Cerebellar nuclear complex (tissue), 1 donor: ENCODE measurements at places on chromosomes 5 and 9.

DNA sequence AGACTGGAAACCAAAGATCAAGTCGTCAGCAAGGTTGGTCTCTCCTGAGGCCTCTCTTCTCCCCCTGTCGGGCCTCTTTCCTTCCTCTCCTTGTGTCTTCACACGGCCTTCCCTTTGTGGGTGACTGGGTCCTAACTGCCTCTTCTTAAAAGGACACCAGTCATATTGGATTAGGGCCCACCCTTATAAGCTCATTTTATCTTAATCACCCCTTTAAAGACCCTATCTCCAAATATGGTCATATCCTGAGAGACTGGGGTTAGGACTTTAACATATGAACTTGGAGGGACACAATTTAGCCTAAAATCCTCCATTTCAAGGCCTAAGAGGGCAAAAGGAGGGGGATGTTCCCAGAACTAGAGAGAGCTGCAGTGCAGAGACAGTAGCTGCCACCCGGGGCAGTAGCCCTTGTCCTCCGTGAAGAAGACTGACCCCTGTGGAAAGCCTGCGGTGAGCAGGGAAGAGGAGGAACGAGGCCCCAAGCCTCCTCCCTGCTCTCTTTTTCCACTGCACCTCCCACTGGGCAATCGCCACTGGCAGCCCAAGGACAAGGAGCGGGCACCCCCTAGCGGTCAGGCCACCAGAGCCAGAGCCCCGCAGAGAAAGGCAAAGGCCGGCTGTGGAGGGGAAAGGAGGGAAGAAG lies 34.9 kb downstream of the CFAP90 start:
- DNase-seq, result no peak

DNA sequence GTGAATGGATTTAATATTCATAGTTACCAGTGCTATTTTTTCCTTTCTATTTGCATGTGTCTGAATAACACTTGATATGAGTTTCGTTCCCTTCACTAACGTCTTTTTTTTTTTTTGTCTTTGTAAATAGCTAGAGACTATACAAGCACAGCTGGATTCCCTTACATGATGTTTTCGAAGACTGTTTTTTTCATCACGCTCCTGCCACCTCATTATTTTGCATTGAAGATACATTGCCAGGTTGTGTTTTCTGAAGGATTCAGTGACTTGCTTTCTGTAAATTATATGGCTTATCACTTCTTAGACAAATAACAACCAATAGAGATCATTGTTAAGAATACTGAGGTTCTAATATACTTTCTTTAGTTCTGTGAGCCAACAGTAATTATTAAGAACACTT lies 207.5 kb downstream of the COMMD10 start:
- no peak for DNase-seq

DNA sequence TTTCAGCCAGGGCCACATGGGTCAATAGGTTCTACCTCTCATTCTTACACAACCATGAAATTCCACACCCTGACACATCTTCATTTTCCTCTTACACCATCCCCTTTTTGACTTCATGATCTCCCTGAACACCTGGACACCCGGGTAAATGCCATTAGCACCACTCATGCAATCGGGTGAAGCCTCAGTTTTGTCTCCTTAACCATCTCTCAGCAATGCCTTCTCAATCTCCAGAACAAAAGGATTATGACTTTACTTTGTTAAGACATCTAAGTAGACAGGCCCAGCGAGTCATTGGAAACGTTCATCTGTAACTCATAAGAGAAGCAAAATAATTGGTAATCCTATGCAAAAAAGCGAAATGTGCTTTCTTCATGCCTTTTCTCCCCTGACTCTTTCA lies 49.9 kb downstream of the ADAMTS12 start:
- DNase-seq, result no peak

DNA sequence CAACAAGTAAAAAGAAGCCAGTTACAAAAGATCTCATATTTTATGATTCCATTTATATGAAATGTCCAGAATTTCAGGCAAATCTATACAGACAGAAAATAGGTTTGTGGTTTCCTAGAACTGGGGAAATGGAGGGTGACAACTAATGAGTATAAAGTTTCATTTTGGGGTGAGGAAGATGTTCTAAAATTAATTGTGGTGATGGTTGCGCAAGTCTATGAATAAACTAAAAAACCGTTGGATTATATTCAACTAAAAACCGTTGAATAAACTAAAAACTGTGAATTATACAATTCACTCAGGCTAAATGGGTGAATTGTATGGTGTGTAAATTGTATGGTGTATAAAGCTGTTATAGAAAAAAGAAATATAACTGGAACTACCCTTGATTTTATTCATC lies 47.6 kb downstream of the ADAMTS6 start:
- DNase-seq, result no peak

GRCh38 chr9:1005043-1005667 lies 28.7 kb downstream of the DMRT3 start:
- DNase-seq, result no peak

GRCh38 chr5:167049043-167049663 lies 1242.3 kb upstream of the WWC1 start:
- DNase-seq, result no peak

DNA sequence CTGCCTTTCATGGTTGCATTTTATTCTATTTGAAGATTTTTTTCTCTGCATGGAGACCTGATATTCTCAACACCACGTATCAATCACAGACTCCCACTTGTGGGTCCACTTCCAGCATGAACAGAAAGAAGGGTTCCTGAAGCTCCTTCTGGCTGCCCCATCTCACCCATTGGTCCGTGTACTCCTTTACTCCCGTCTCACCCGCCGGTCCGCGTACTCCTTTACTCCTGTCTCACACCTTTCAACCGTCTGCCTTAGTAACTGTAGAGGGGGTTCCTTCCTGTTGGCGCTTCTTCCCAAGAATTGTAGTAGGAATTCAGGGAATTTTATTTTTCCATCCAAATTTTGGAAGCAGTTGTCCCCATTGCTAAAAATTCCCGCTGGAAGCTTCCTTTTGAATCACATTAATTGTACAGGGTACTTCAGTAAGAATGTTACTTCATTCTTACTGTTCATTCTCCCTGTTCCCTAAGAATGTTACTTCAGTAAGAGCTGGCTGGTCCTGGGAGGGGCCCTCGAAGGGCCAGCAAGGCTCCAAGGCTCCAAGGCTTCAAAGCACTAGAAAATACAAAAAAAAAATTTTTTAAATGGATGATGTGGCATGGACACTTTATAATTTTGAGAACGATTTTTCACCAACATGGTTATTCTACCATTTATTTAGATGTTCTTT lies 3.9 kb upstream of the LPCAT1 start:
- no peak for DNase-seq

DNA sequence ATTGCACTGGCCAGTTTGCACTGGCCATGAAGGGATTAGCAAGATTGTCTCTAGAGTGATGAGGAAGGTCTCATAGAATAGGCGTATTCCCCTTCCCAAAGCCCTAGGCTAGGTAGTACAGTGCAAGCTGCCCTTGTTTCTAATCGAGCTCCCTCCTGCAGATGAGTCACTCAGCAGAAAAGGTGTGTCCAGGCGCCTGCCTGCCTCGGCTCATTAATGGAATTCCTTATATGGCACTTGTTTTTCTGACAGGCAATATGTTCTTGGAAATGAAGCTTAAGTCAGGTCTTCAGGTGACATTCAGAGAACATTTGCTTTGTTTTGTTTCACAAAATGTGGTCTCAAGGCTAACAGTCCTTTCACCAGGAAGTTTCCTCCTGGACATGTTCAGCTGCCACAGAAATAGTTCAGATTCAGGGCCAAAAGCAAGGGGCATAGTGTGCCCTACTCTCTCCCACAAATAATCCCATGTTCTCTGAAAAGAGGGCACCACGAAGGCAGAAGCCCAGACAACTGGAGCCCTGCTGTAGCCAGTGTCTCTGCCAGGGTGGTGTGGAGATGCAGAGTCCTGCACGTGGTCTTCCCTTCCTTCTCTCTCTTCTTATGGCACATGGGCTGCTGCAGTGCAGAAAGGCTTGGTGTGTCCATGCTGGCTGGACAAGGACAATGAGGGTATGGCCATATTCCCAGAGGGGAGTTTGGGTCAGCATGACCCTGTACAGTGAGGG lies 281.1 kb upstream of the MAP3K1 start:
- no peak for DNase-seq

DNA sequence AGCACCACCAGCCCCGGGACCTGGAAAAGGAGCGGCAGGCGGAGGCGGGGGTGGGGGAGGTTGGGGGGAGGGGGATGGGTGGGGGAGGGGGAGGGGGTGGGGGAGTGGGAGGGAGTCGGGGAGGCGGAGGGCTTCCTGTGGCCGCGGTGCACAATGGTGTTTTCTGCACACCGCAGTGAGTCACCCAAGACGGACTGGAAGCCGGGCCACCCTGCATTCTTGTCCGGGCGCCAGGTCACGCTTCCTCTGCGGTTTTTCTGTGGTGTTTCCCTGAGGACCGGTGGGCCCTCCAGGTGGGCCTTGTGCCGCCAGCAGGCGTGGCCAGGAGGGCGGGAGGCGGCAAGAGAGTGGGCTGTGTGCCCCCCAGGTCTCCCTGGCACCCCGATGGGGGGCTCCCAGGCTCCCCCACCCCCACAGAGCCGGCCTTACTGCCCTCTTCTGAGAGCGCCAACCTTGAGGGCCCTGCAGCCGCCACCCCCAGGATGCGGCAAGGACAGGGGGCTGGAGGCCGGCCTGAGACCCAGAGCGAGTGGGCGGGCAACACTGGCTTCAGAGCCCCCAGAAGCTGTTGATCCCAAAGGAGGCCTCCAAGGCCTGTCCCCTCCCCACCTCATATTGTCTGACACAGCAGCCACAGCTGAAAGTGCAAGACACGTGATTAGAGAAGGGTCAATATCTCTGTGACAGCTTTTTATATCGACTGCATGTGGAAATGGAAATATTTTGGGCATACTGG lies 11.1 kb downstream of the EXD3 start:
- DNase-seq, result no peak

- no peak for DNase-seq
These were observed 46.2 kb downstream of the CFAP77 start for GRCh38 chr9:132456241-132456640.

GRCh38 chr5:103021314-103021713 lies 98.6 kb downstream of the GIN1 start:
- no peak for DNase-seq

DNA sequence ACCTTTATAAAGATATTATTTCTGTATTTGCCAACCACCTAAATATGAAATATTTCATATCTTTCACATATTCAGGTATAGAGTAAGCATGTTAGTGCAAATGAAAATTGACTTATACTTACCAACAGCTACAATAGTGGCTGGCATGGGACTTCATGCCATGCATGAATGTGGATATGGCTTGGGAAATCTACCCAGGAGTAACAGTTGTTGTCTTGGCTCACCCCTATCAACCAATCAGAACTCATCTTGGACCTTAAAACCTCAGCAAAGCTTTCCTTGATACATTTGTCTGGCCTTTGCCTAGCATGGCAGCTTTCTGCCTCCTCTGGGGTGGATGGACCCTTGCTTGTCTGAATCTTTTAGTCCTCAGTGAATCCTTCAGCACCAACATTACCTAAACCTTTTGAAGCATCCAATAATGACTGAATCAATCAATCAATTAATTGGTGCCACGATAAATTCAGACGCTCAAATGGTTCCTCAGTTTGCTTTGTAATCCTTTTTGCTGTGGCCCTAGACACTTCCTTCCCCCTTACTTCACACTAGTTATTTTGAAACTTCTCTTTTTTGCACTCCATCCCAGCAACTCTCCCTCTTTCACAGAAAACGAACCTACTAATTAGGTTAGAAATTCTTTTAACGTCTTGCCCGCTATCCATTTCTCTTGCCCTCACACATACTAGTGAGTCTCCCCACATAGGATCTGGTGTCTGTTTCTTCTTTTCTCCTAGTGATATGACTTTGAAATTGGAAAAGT lies 132.3 kb upstream of the ZNF608 start:
- no peak for DNase-seq

GRCh38 chr5:33650911-33651310 lies 210.1 kb downstream of the TARS1 start:
- DNase-seq, result no peak

GRCh38 chr5:8961219-8961618 lies 584.7 kb downstream of the SEMA5A start:
- DNase-seq, result no peak

GRCh38 chr5:133331941-133332340 lies 280.1 kb downstream of the HSPA4 start:
- DNase-seq, result no peak

DNA sequence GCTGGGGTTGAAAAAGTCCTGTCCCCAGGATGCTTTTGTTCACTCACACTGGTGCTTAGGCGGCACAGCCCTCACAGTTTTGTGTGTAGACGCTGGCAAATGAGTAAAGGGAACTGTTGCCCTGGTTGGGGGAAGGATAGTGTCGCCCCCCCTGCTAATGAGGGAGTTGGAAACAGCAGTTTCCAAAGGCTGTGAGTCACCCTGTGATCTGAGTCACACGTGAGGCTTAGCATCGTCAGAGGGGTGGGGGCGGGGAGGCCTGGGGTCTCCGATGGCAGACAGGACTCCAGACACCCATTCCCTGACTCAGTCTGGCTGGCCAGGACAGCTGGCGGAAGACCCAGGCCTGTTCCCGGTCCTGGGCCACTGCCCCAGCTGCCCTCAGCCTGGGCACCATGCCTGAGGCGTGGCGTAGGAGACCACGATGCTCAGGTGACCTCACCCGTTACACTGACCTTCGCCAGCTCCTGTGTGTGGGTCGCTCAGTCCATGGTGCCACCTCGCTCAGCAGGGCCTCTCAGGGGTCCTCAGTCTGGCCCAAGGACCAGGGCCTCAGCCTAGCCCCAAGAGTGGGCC lies 2.9 kb downstream of the DNAJB5 start:
- DNase-seq, result no peak

GRCh38 chr9:74293479-74293878 lies 203.7 kb upstream of the RORB start:
- DNase-seq, result no peak

- no peak for DNase-seq
These were observed 42.5 kb downstream of the GTF3C4 start for GRCh38 chr9:132712753-132713152.

- DNase-seq, result no peak
These were observed 29.8 kb upstream of the SLCO6A1 start for GRCh38 chr5:102528600-102528999.

DNA sequence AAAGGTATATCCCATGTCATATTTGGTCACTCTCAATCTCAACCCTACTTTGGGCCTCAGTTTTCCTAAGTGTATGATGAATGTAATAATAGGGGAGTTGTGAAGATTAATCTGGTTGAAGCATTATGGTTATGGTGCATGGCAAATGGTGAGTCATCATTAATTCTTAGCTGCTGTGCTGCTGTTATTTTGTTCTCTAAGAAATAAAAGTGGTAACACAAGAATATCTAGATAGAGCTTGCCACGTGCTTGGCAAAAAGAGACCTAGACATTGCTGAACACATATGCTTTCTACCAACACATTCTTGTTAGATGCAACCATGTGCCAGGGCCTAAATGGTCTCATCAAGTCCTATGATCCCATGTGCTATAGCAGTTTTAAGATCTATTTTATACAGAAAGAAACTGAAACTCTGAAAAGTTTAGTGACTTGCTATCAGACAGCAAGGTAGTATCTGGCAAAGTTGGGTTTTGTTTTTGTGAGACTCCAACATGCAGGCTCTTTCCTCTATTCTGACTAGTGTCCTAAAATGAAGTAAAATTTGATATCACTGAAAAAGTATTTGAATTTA lies 699.9 kb upstream of the MEF2C start:
- DNase-seq, result no peak

- no peak for DNase-seq
These were observed 414.8 kb upstream of the CCNH start for GRCh38 chr5:87827539-87827938.
